ENCODE measurements at places on chromosomes 2 and 18.

DNA sequence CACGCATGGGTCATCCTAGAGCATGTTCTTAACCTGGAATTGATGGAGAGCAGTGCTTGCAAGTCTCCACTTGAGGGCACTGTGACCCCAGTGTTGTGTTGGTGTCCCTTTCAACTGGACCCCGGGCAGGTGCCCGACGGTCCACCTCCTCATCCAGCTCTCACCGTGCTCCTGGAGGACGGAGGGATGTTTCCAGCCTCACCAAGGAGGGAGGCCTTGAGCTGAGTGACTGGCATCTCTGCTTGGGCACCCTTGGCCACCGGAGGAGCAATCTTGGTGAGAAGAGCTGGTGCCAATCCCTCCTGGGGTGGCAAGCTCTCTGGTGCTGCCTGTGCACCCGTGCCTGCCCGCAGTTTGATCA lies 45.4 kb upstream of the ASB18 start:
- DNase-seq: no peak

DNA sequence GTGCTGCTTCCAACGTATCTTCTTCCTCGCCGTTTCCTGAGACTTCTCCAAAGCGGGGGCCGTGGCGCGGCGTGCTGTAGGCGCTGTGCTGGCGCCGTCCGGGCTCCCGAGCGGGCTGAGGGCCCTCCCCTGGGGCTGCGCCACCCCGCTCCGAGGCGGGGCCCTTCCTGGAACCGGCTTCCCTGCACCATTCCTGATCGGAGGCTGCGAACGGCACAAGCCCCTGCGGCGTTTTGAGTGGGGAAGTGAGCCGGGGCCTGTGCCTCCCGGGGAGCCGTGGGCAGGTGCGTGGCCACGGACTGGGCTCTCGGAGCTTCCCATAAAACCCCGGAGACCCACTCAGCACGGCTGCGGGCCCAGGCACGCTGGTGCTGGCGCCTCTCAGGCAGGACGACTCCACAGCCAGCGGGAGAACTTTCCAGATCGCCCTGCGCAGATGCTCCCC lies 74.7 kb downstream of the PSMG2 start:
- DNase-seq: no peak

- no peak for DNase-seq
These were observed 16.1 kb downstream of the MROH2A start for GRCh38 chr2:233794128-233794658.

- DNase-seq: no peak
These were observed 17.5 kb upstream of the DOK6 start for GRCh38 chr18:69383186-69383585.

- no peak for DNase-seq
These were observed 18.7 kb upstream of the LMAN1 start for GRCh38 chr18:59377613-59378337.

DNA sequence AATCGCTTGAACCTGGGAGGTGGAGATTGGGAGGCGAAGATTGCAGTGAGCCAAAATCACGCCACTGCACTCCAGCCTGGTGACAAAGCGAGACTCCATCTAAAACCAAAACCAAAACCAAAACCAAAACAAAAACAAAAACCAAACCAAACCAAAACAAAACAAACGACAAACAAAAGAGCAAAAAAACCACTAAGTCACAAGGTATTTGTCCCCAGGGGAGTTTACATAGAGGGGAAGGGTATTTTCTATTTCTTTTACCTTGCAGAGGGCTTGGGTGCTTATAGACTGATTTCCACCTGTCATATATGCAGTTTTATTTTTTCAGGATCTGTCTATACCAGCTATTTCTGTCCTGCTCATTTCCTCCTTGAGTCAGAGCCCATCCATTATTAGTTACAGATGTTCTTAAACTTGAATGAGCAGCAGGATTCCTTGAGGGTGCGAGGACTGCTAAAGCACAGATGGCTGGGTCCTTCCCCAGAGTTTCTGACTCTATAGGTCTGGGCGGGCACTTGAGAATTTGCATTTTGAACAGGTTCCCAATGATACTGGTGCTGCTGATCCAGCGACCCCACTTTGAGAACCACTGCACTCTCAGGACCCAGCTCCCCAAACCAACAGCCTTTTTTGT lies 102.2 kb upstream of the UXS1 start:
- DNase-seq: no peak

Data from head of caudate nucleus (tissue), 42 donors.